ENCODE measurements at places on chromosomes 13 and 19.

DNA sequence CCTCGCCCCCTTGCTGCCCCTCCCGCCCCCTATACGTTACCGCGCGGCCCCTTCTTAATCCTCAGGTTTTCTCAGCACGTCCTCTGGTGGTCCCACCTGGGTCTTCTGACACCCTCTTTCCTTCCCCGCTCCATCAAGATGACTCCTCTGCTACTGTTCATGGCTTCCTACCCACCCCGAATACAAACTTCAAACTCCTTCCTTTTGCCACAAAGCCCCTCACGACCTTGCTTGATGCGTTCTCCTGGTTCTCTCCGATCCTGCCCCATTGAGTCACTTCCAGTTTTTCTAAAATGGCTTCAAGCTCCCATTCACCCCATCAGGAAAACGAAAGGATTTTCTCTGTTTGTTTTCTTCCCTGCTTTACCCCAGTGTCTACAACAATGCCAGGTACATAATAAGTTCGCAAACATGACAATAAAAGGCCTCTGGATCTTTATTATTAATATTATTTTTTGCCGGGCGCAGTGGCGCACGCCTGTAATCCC lies 734 bp upstream of the SERTAD3 start:
- DNase-seq = no peak

GRCh38 chr13:101291646-101292515 lies 124.4 kb downstream of the NALCN start:
- DNase-seq = no peak

DNA sequence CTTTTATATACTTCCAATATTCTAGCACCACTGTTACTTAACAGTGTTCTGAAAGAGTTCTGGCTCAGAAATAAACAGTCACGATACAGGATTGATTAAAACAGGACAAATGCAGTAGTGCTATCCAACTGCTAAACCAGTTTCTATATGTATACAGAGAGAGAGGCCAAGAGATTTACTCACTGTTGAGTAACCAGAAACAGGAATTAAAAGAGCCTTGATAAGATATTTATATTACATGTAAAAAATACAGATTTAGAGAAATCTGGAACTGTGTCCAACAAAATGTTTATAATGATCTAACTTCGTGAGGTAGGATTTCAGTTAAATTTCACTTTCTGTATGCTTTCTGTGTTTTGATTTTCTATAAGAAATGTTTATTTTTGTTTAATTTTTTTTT lies 116.6 kb downstream of the CDK8 start:
- DNase-seq = no peak

DNA sequence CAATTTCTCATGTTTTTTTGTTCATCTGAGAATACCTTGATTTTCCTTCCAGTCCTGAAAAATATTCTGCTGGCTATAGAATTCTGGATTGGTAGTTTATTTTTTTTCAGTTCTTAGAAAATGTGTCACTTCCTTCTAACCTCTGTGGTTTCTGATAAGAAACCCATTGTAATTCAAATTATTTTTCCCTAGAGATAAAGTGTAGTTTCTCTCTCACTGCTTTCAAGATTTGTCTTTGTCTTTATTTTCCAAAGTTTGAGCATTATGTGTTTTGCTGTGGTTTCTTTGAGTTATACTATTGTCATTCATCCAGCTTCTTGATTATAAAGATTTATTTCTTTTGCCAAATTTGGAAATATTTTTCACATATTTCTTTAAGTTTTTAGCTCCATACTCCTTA lies 324.0 kb upstream of the SPRY2 start:
- no peak for DNase-seq

DNA sequence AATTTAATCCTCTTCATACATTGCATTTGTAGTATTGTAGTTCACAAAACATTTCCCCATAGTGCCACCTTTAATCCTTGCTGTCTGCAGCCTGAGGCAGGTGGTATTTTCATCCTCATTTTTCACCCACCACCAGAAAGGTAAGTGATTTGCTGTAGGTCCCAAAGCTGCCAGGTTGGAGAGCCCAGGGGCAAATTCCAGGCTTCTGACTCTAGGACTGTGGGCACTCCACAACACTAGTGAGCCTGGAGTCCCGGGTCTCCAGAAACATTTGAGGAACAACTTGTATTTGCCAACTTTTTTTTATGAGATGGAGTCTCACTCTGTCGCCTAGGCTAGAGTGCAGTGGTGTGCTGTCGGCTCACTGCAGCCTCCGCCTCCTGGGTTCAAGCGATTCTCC lies 6.2 kb downstream of the ILF3 start:
- DNase-seq = no peak

DNA sequence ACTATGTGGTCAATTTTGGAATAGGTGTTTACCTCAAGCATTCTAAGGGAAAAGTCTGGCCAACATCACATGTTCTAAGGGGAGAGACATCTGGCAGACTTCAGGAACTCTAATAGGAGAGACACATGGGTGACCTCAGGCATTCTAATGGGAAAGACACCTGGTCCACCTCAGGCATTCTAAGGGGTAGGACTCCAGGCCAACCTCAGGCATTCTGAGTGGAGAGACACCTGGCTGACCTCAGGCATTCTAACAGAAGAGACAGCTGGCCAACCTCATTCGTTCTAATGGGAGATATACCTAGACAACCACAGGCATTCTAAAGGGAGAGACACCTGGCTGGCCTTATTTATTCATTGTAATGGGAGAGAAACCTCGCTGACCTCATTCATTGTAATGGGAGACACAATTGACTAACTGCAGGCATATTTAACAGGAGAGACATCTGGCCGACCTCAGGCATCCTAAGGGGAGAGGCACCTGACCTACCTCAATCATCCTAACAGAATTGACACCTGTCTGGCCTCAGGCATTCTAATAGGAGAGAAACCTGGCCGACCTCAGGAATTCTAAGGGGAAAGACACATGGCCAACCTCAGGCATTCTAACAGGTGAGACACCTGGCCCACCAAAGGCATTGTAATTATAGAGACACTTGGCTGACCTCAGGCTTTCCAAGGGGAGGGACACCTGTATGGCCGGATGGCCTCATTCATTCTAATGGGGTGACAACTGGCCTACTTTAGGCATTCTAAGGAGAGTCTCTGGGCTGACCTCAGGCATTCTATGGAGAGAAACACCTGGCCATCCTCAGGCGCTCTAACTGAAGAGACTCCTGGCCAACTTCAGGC lies 1346.8 kb downstream of the UQCRFS1 start:
- no peak for DNase-seq
